ENCODE measurements at places on chromosomes 7 and 10.

GRCh38 chr7:67341153-67341768, 344.6 kb downstream of the TYW1 start:
- DNase-seq: no peak

- no peak for DNase-seq
Measured at GRCh38 chr7:37729181-37729580, 45.6 kb downstream of the GPR141 start.

- DNase-seq: no peak
Measured at GRCh38 chr7:80444811-80445210, 67.1 kb downstream of the GNAT3 start.

DNA sequence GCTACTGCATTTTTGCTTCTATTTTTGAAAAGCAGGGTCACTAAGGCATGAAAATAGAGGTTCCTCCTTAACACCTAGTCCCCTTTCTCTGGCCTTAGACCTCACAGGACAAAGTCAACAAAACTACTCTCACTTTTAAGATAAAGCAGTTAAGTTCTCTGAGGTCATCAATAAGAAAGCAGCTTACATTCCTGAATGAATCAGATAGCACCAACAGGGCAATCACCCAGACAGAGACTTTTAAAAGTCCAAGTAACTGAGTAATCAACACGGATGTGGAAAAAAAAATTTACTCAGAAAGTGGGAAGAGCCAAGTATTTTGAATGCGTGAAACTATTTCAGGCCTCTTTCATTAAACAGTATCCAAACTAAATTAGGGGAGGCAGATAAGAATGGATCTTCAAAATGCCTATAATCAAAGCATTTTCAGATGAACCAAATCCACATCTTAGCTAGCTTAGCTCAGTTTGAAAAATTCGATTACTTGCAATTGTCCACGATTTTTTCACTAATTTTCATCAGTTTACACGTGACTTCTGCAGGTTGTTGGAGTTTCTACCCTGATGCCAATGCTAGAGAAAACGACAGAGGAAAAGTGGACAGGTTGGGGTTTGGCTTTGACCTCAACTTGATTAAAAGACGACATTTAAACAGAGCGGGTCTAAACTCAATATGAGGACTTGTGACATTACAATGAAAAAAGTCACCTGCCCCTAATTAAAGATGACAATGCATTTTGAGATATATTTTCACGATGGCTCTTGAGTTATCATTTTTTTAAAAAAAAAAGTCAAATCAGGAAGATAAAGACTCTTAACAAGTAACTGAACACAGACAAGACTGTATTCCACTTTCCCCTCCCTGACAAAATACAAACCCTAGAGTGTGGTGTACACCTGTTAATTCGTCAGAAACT, 1.6 kb downstream of the BEND7 start:
- no peak for DNase-seq

DNA sequence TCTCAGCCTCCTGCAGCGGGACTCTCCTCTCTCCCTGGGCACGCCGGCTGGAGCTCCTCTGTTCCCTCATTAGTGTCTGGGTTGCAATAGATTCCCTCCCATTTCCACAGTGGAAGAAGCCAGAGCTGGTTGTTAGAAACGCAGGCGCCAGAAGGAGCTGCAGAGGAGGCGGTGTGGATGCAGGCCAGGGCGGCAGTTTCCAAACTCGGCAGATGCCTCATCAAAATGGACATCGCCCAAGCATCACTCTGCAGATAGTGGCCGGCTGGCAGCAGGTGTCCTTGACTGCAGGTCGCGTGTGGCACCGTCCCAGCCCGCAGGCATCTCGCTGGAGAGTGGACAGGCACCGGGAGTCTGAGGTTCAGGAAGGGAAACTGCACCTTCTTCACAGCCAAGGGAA, 201.8 kb downstream of the TCERG1L start:
- DNase-seq: no peak

GRCh38 chr10:132829403-132829802, 43.5 kb upstream of the NKX6-2 start:
- no peak for DNase-seq

- DNase-seq: no peak
Measured at GRCh38 chr10:47165711-47166404, 134.1 kb upstream of the GDF10 start.

DNA sequence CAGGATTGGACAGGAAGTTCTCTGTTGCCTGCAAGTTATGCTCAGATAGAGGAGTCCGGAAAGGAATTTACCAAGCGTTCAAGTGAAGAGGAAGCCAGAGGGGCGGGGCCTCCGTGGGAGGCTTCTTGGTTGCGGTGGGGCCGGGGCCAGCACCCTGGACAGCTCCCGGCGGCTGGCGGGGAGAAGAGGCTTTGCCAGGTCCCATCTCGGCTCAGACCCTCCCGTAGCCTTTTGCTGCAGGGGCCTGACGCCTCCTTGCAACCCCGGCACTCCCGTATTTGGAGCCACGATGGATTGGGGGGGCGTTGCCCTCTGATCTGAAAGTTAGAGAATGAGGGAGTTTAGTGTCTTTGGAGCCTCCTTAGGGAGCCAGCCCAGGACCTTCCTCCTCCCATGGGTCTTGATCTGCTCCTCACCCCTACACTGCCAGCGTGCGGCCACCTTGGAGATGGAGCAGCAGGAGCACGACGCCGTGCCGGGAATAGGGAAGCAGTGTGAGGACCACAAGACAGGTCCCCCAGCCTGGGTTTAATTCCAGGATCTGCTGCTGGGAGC, 3.1 kb upstream of the SLC18A3 start:
- DNase-seq: peak; percentile 32

- no peak for DNase-seq
Measured at GRCh38 chr7:4068286-4068685, 613.8 kb upstream of the FOXK1 start.

GRCh38 chr7:25572423-25572822, 344.1 kb upstream of the NPVF start:
- DNase-seq: no peak

GRCh38 chr7:138459413-138460175, 465 bp upstream of the TRIM24 start:
- peak; percentile 95 for DNase-seq

DNA sequence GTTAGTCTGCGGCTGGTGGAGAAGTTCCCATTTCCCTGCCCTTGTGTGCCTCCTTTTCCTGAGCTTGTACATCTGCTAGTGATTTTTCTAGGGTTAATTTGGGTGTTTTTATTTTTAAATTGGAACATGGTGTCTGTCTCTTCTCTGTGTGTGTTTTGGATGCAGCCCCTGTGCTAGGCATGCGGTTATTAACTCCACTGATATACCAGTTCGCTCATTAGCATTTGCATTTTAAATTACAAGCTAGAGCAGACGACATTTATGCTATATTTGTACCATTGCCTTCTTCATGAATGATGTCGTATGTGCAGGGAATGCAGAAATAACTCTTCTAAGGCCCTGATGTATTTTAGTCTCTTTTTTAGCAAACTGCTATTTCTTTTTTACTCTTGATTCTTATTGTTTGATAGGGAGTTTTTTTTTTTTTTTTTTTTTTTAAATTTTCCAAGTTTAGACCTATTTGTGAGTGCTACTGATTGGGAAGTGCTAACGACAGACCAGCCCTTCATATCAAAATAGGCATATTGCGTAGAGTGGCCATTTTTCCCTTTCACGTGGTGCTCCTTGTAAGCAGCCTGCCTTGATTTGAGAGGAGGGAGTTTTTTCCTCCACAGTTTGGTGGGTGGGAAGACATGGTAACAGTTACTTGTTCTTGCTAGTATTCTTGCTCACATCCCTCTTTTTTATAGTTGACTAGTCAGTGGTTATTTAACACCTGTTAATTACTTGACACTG, 89.6 kb downstream of the LRRC4 start:
- no peak for DNase-seq

- no peak for DNase-seq
Measured at GRCh38 chr7:32042900-32043299, 27.3 kb downstream of the PDE1C start.

- no peak for DNase-seq
Measured at GRCh38 chr7:116697761-116698160, 25.8 kb downstream of the MET start.

DNA sequence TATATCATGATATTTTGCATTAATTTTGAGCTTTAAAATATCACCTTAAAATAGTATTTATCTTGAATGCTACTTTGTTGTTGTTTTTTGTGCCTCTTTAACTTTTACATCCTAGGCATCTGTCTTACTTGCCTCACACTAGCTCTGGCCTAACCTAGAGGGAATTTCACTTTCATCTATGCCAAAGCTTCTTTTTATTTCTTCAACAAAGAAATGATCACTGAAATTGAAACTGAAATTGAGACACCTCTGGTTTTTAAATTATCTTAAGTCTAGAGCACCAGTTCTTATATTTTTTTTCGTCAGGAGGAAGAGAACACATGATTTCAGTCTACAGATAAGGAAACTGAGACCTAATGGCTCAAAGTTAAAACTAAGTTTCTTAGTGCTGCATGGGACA, 3.5 kb upstream of the SCIN start:
- no peak for DNase-seq

DNA sequence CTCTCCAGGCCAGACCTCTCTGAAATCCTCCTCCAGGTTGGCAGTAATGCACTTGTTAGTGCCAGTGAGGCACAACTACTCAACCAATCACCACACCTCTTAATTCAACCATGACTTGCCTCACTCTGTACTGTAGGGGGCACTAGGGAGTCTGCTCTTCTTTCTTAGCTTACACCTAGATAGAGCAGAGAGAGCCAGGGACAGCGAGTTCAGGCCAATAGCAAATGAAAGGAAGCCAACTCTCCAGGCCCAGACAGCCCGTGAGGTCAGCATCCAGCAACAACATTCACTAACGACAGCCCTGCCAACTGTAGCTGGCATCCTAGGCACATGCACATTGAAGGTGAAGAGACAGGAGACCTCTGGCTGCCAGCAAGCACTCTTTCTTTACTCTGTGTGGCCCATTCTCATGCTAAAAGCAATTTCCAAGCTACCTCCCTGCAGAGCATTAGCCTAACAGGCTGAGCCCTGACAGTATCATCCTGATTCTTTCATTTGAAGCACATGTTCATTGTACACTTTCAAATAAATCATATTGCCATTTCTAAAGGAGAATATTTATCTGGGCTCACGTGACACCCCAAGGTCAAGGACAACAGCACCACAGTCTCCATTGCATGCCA, 136.3 kb downstream of the DPY19L1 start:
- DNase-seq: no peak

DNA sequence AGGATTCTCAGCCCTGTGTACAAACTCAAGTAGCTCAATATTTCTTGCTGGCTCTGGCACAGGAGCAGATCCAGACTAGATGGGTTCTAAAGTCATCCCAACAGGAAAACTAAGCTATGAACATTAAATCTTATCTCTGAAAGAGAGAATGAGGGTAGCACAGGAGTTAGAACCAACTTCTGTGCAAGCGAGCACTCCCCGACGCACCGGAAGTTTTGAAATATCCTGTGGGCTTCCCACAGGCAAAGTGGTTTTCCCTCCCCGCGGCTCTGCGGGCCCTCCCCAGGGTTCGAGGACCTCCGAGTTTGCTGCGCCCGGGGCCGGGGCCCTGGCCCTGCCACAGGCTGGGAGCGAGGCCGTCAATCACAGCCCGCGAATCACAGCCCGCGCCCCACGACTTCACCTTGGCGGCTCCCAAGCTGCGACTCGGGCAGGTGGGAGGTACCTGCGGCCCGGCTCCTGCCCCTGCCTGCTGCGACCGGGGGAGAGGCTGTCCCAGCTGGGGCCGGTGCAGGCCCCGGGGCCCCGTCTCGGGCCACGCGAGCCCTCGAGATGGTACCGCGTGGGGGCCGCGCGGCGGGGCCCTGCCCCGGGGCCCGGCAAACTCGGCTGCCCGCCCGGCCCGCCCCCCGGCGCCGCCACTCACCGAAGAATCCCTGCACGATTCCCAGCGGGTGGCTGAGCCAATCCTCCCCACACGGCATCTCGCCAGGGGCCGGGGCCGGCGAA, 598 bp downstream of the MCMBP start:
- peak; percentile 23 for DNase-seq

GRCh38 chr10:22573820-22574569, 140.4 kb downstream of the PIP4K2A start:
- DNase-seq: no peak

Measured in stimulated activated CD4-positive, alpha-beta T cell treated with anti-CD3 and anti-CD28 coated beads, Interleukin-1b, Interleukin-23, amount 100 ng/mL, for 1 hour (primary cell).